ENCODE measurements at places on chromosomes 2 and 18. TPM values are rescaled to one million over a fixed set of nuclear protein-coding genes. Genes with fewer than 3 reads are reported as not detected.

The LBX2 gene
- not detected for total RNA-seq

- DNase-seq, result no peak
- H3K36me3 ChIP-seq, result no peaks in the 10 kb centered on the region
- H3K27me3 ChIP-seq, result no peaks in the 10 kb centered on the region
- H3K27ac ChIP-seq, result peak overlapping the region; percentile 60
- peaks cover 29% of the 10 kb centered on the region for H3K4me1 ChIP-seq
- peak overlapping the region; percentile 76 for H3K4me3 ChIP-seq
Observed at GRCh38 chr18:76588601-76589226, 93.7 kb upstream of the ZNF516 start.

- H3K36me3 ChIP-seq, result no peaks in the 10 kb centered on the region
- peaks cover 88% of the 10 kb centered on the region for H3K27me3 ChIP-seq
- peak overlapping the region; percentile 75 for H3K4me3 ChIP-seq
- peaks cover 18% of the 10 kb centered on the region for H3K4me1 ChIP-seq
- peak; percentile 23 for DNase-seq
- no peak overlapping the region for H3K27ac ChIP-seq
Observed at GRCh38 chr2:199462347-199462955, 4.7 kb upstream of the SATB2 start.

The PPP1R1C gene
- total RNA-seq, result 1.7 TPM

DNA sequence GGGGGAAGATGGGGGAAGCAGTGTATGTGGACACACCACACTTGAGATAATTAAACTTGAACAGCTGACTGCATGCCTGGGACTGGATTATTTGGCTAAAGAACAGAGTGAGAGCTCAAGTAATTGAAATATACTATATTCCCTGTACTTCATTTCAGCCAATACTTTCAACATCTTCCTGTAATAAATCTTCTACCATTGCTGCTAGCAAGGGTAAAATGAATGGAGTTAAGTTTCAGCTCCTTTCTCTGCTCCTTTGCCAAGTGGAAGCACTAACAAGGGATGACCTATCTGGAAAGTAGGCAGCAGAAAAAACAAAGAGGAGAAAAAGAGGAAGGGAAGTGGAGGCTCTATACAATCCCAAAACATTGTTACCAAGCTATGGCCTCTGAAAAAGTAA lies 50.9 kb downstream of the MMADHC start:
- no peak overlapping the region for H3K4me3 ChIP-seq
- DNase-seq, result no peak
- H3K27me3 ChIP-seq, result no peaks in the 10 kb centered on the region
- H3K27ac ChIP-seq, result no peak overlapping the region
- no peaks in the 10 kb centered on the region for H3K36me3 ChIP-seq

- DNase-seq, result no peak
- no peaks in the 10 kb centered on the region for H3K27me3 ChIP-seq
- H3K4me1 ChIP-seq, result peaks cover 6% of the 10 kb centered on the region
- no peak overlapping the region for H3K27ac ChIP-seq
Observed at GRCh38 chr2:202763916-202764315, 107.7 kb downstream of the ICA1L start.

The TWIST2 gene
- total RNA-seq, result 0.96 TPM

- no peaks in the 10 kb centered on the region for H3K36me3 ChIP-seq
- DNase-seq, result no peak
- no peak overlapping the region for H3K4me3 ChIP-seq
- no peak overlapping the region for H3K27ac ChIP-seq
- peaks cover 20% of the 10 kb centered on the region for H3K27me3 ChIP-seq
Observed at GRCh38 chr2:74908748-74909444, 49.5 kb upstream of the POLE4 start.

DNA sequence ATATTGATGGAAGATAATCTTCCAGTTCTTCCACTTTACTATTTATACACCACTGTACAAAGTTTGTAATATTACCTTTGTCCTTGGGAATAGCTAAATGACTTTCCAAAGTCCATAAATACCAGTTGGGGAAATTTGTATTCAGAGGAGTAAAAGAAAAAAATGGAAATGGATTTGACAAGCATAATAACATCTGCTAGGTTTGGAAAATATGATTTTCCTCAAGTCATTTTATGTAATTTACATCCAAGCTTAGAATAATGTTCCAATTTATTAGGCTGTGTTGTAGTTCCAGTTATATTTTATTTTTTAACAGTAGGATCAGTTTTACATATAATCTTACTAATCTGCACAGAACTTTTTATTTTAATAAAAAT lies 563.0 kb upstream of the PKDCC start:
- no peak overlapping the region for H3K4me3 ChIP-seq
- H3K27ac ChIP-seq, result no peak overlapping the region
- DNase-seq, result no peak
- no peaks in the 10 kb centered on the region for H3K4me1 ChIP-seq
- H3K36me3 ChIP-seq, result no peaks in the 10 kb centered on the region

DNA sequence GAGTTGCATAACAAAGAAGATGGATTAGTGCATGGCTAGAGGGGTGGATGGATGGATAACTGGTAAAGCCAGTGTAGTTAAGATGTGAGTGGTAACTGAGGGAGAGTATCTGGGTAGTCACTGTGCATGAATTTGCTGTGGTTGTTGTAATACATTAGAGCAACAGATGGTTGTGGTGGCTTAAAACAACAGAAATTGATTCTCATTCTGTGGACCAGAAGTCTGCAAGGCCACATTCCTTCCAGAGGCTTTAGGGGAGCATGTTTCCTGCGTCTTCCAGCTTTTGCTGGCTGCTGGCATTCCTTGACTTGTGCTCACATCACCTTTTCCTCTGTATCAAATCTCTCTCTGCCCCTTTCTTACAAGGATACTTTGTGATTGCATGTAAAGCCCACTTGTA lies 155.4 kb downstream of the ASB1 start:
- H3K27me3 ChIP-seq, result peaks cover 2% of the 10 kb centered on the region
- DNase-seq, result no peak

GRCh38 chr2:101302016-101302415 lies 6.5 kb downstream of the RNF149 start:
- no peaks in the 10 kb centered on the region for H3K27me3 ChIP-seq
- H3K4me1 ChIP-seq, result peaks cover 23% of the 10 kb centered on the region
- no peak overlapping the region for H3K4me3 ChIP-seq
- H3K27ac ChIP-seq, result no peak overlapping the region
- H3K36me3 ChIP-seq, result peaks cover 9% of the 10 kb centered on the region

- no peaks in the 10 kb centered on the region for H3K36me3 ChIP-seq
- H3K4me1 ChIP-seq, result no peaks in the 10 kb centered on the region
- DNase-seq, result no peak
- H3K27me3 ChIP-seq, result no peaks in the 10 kb centered on the region
Observed at GRCh38 chr18:66124394-66124793, 373.6 kb downstream of the CDH7 start.

DNA sequence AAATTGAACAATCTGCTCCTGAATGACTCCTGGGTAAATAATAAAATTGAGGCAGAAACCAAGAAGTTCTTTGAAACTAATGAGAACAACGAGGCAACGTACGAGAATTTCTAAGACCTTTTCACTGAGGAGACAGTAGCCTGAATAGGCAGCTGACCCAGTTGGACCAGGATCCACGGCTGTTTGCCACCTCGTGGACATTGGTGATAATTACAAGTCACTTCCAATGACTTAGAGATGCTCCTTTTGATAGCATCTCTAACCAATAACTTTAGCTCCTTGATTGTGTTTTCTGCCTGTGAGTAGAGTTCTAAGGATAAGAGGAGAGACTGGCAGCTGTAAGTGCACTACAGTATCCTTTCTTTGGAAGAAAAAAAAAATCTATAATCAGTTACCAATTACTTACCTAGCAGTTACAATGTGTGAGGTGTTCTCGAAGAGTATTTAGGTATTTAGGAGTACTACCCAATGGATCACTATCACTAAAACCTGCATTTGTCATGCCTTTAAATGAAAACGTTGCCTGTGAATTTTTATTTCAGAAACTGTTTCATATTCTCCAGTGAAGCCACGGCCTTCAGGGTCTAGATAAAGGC lies 31.3 kb upstream of the CNTNAP5 start:
- H3K27me3 ChIP-seq, result no peaks in the 10 kb centered on the region
- peaks cover 4% of the 10 kb centered on the region for H3K4me1 ChIP-seq
- no peak overlapping the region for H3K4me3 ChIP-seq
- peaks cover 2% of the 10 kb centered on the region for H3K36me3 ChIP-seq
- DNase-seq, result peak; percentile 48
- H3K27ac ChIP-seq, result no peak overlapping the region

The REG1A gene
- total RNA-seq, result not detected

The RGPD3 gene
- total RNA-seq, result 0.14 TPM

- no peak for DNase-seq
- H3K27ac ChIP-seq, result no peak overlapping the region
- no peaks in the 10 kb centered on the region for H3K4me1 ChIP-seq
Observed at GRCh38 chr2:214607051-214607450, 196.2 kb downstream of the VWC2L start.

- H3K27ac ChIP-seq, result no peak overlapping the region
- DNase-seq, result no peak
- no peaks in the 10 kb centered on the region for H3K4me1 ChIP-seq
- no peaks in the 10 kb centered on the region for H3K36me3 ChIP-seq
- H3K4me3 ChIP-seq, result no peak overlapping the region
Observed at GRCh38 chr18:59912007-59912550, 12.3 kb downstream of the PMAIP1 start.

GRCh38 chr2:61962095-61962984 lies 56.9 kb downstream of the COMMD1 start:
- no peaks in the 10 kb centered on the region for H3K27me3 ChIP-seq
- H3K4me3 ChIP-seq, result no peak overlapping the region
- H3K36me3 ChIP-seq, result peaks cover 3% of the 10 kb centered on the region
- H3K4me1 ChIP-seq, result peaks cover 4% of the 10 kb centered on the region
- DNase-seq, result no peak

The GCG gene
- total RNA-seq, result 0.27 TPM

DNA sequence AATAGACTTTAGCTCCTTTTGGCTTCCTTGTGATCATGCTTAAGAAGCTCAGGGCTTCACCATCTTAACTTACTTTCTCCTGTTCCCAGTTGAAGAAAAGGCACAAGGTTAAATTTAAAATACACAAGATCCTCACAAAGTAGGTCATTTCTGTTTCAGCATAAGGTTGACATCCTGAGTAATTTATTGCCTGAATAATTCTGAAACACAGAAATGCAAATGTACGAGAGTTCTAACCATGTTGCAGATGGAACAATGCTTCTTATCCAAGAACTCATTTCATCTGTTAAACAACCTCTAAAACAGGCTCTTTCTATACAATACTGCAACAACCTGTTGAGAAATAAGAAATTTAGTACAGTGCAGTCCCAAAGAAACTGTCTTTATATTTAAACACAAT lies 395.2 kb downstream of the BCL11A start:
- no peaks in the 10 kb centered on the region for H3K4me1 ChIP-seq
- DNase-seq, result no peak
- no peak overlapping the region for H3K4me3 ChIP-seq
- no peak overlapping the region for H3K27ac ChIP-seq
- no peaks in the 10 kb centered on the region for H3K36me3 ChIP-seq
- H3K27me3 ChIP-seq, result no peaks in the 10 kb centered on the region

The DAPL1 gene
- total RNA-seq, result not detected

The DYNC1I2 gene
- total RNA-seq, result 122 TPM

GRCh38 chr2:135694711-135695110 lies 46.9 kb upstream of the UBXN4 start:
- no peak for DNase-seq
- peaks cover 13% of the 10 kb centered on the region for H3K36me3 ChIP-seq
- H3K4me3 ChIP-seq, result no peak overlapping the region
- no peaks in the 10 kb centered on the region for H3K27me3 ChIP-seq

DNA sequence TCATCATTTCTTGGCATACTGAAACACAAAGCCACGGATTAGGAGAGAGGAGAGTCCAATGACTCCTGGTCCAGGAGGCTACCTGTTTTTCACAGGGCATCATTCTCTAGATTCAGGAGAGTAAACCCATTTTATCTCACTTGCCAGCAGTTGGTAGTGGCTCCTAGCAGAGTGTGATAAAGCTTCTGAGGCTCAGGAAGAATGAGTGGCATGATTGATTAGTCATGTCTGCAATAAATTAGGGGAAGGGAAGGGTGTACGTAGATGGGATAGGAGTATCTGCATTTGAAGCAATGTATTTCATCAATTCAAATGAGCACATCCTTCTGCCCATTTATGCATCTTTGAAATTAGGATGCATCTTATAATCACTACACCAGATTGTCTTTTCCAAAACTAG lies 31.1 kb upstream of the PNO1 start:
- H3K4me1 ChIP-seq, result peaks cover 5% of the 10 kb centered on the region
- no peaks in the 10 kb centered on the region for H3K27me3 ChIP-seq
- H3K36me3 ChIP-seq, result no peaks in the 10 kb centered on the region
- no peak for DNase-seq
- no peak overlapping the region for H3K27ac ChIP-seq

The GBX2 gene
- 21.3 TPM for total RNA-seq

The CYTIP gene
- 0.35 TPM for total RNA-seq

DNA sequence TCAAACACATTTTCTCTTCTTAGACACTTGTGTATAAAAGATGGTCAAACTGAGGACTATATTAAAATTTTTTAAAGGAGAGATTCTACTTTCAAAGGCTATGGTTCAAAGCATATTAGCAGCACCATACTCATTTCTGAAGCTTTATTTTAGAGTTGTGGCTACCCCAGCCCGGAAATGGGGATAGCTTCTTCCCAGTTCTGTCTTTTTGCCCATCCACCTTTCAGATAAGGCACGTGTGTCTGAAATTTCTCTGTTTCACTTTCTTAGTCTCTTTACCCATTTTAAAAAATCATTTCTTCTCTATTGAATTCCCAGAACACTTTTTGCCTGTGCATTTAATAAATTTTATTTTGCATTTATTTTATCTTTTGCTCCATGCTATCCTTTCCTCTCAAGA lies 431.5 kb downstream of the RNF144A start:
- DNase-seq, result no peak
- no peaks in the 10 kb centered on the region for H3K36me3 ChIP-seq
- no peak overlapping the region for H3K4me3 ChIP-seq

- no peak for DNase-seq
- no peaks in the 10 kb centered on the region for H3K27me3 ChIP-seq
- H3K4me1 ChIP-seq, result peaks cover 22% of the 10 kb centered on the region
- no peak overlapping the region for H3K27ac ChIP-seq
Observed at GRCh38 chr18:58213440-58213839, 169.4 kb downstream of the NEDD4L start.

GRCh38 chr2:241809383-241810306 lies 652 bp downstream of the NEU4 start:
- no peaks in the 10 kb centered on the region for H3K36me3 ChIP-seq
- no peaks in the 10 kb centered on the region for H3K27me3 ChIP-seq
- H3K4me3 ChIP-seq, result no peak overlapping the region
- peaks cover 15% of the 10 kb centered on the region for H3K4me1 ChIP-seq
- H3K27ac ChIP-seq, result no peak overlapping the region
- DNase-seq, result no peak
